ENCODE measurements at places on chromosomes 5 and 9. TPM values are rescaled to one million over a fixed set of nuclear protein-coding genes. Genes with fewer than 3 reads are reported as not detected.

GRCh38 chr5:138064526-138064925 lies 19.3 kb upstream of the WNT8A start:
- DNase-seq = no peak

Gene C9orf57
- not detected for total RNA-seq

DNA sequence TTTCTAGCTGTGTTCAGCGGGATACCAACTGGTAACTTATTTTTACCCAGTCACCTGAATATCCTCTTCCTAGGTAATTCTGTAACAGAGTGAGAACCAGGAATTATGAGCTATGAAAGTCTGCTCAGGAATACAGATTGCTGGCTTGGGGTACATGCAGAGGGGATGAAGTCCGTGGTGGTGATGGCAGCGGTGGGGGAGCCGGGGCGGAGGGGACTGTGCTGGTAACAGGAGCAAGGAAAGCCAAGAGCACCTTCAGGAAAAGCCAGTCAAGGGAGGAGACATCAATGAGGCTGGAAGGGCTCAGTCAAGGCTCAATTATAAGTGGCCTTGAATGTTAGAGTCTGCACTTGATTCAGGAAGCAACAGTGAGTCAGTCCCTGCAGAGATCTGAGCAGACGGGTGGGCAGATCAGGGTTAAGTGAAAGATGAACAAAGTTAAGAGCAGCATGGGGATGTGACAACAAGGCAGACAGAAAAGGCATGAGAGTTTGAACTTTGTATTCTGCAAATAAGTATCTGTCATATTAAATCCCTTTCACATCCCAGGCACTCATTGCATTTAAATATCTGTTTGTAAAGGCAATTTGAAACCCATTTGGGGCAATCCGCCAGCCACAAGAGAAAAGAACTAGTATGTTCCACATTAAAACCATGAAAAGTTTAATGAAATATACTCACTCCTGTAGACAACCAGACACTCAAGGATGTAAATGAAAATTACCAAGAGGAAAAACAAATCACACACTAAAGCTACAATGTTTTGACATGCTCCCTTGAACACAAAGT lies 101.2 kb downstream of the TTC39B start:
- DNase-seq = peak; percentile 30

DNA sequence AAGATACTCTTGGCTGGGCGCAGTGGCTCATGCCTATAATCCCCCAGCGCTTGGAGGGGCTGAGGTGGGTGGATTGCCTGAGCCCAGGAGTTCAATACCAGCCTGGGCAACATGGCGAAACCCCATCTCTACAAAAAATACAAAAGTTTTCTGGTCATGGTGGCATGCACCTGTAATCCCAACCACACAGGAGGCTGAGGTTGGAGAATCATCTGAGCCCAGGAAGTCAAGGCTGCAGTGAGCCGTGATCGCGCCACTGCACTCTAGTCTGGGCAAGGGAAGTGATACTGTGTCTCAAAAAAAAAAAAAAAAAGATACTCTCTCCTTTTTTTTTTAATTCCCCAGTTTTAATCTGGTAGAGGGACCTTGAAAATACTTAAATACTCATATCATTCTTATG lies 15.0 kb downstream of the ANKRD33B start:
- no peak for DNase-seq

GRCh38 chr9:3553076-3553765 lies 27.4 kb upstream of the RFX3 start:
- no peak for DNase-seq

Gene HRCT1
- 1.2 TPM for total RNA-seq

- no peak for DNase-seq
Measured at GRCh38 chr9:89477811-89478630, 19.9 kb downstream of the SEMA4D start.

Gene SLC4A9
- not detected for total RNA-seq

- DNase-seq = no peak
Measured at GRCh38 chr5:119395080-119395836, 39.4 kb downstream of the TNFAIP8 start.

DNA sequence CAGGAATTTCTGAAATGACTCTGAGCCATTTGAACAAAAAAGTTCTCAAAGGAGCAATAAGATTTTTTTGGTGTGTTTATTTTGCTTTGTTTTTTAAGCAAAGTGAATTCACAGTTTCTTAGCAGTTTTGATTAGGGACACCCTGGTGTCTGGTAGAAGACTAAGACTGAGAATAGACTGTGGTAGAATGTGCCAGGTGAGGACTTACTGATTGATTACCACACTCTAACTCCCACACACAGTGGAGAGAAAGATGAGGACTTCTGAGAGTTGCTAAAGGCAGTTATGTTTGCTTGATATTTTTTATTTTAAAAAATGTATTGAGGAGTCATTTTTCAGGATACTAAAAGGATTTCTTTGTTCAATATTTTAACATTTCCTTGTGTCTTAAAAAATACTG lies 175.1 kb downstream of the CD180 start:
- DNase-seq = no peak

DNA sequence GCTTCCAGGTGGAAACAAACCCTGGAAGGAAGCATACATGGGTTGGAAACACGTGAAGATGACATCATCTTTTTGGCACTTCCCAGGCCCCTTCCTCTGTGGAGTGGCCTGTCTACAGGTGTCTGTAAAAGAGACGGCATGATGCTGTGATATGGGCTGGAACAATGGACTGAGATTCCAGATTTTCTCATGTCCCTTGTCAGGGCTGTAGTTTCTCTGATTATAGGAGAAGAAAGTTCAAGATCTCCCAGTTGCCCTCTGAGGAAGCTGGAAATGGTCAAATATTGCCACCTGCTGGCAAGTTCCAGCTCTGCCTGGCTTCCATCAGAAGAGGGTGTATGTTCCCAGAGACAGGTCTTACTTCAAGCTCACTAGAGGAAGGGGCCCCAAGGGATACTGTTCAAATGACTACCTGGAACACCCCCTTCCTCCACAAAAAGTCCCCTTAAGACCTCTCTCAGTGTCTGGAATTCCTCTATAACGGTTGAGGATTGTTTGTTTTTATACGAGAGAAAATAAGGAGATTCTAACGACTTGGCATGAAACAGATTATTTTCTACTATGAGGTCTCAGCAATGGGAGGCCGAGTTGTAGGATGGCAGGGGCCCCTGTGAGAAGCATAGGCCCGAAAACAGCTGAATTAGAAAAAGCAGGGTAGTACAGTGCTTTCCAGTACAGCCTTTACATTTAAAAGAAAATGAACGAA lies 7.3 kb upstream of the ANXA6 start:
- DNase-seq = peak; percentile 58

Gene ELOVL7
- total RNA-seq = under 0.01 TPM

DNA sequence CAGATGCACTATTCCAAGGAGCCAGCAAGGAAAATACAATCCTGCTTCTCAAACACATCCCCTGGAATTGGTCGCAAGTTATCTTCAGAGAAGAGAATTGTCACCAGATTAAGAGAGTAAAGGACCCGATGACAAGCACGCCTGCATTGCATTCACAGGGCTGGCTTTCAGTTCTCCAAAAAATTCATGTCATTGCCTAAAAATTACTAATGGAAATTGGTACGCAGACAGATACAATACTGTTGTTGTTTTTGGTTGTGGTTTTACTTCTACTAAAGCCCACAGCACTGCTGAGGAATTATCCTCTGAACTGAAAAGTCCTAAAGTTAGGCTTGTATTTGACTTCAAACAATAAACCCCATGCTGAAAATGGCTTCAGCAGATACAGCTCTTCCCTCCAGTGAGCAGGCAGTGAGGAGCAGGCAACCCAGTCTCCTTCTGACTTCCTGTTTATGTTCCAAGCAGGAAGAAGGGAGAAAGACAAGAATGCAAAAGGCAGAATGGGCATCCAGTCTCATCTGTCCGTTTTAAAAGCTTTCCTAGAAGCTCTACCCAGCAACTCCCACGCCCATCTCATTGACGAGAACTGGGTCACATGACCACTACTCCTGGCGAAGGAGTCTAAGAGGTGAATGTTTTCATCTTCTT lies 80.6 kb upstream of the ZNF366 start:
- no peak for DNase-seq

GRCh38 chr5:3341446-3342240 lies 254.0 kb upstream of the IRX1 start:
- no peak for DNase-seq

DNA sequence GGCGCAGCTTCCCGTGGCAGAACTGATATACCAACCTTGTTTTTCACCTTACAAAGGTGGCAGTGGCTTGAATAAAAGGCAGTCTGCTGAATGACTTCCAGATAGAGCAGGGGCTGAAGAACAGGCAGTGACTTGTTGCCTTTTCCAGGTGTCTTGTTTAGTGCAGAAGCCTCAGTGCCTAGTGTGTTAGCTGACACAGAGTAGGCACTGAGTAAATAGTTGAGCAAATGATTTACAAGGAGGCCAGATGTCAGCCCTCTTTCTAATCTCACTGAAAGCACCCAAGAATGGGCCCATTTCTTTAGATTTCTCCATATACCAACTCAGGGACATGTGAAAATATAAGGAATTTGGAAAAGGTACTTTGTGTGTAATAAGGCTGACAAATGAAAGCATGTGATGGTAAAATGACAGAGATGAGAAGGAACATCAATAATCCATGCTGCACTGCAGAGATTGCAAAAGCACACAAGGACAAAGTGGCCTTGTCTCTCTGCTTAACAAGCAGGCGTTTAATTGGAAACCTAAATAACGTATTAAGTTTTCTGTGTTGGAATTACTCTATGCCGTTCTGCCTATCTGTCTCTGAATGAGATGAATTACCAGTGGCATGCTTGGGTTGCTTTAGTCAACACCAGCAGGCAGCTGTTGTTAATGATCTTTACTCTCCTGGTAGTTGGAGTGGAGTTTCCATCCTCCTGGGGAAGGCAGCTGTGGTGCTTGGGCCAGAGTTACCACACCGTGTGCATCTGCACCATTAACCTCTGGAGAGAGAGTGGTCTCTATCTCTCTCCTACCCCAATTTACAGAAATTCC lies 360.1 kb upstream of the C9orf72 start:
- DNase-seq = no peak

- DNase-seq = peak; percentile 86
Measured at GRCh38 chr5:76372323-76373054, 30.6 kb upstream of the IQGAP2 start.

GRCh38 chr9:97478301-97478981 lies 23.0 kb upstream of the TMOD1 start:
- DNase-seq = no peak

Gene FGF10
- 110 TPM for total RNA-seq

GRCh38 chr5:3509290-3509689 lies 86.3 kb upstream of the IRX1 start:
- DNase-seq = no peak

Gene AJM1
- total RNA-seq = 1.8 TPM

- DNase-seq = no peak
Measured at GRCh38 chr9:108073823-108074222, 584.3 kb upstream of the KLF4 start.
